Ovary (tissue), 10 donors: ENCODE measurements at places on chromosomes 3 and 15. TPM values are rescaled to one million over a fixed set of nuclear protein-coding genes. Genes with fewer than 3 reads are reported as not detected.

The LSAMP gene
- 5.4 TPM for total RNA-seq

DNA sequence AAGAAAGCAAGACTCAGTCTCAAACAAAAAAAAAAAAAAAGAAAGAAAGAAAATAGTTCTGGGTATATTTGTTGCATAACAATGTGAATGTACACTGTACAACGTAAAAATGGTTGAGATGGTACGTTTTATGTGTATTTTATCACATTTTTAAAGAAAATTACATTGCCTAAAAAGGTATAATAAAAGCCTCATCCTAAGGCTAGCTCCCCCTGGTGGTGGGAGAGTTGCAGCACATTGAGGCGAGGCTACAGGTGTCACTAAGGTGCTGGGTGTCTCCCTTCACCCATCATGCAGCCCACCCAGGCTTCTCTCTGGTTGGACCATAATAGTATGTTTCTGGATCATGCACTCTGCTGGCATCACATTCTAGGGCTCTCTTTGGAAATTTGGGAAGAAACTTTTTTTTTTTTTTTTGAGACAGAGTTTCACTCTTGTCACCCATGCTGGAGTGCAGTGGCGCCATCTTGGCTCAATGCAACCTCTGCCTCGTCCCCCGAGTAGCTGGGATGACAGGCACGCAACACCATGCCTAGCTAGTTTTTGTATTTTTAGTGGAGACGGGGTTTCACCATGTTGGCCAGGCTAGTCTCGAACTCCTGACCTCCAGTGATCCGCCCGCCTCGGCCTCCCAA is 12.4 kb upstream of the RAB11A start:
- DNase-seq = no peak
- no peak overlapping the region for H3K4me3 ChIP-seq
- H3K27ac ChIP-seq = no peak overlapping the region
- no peaks in the 10 kb centered on the region for H3K27me3 ChIP-seq
- no peaks in the 10 kb centered on the region for H3K36me3 ChIP-seq
- H3K4me1 ChIP-seq = peaks cover 1% of the 10 kb centered on the region

The ANKUB1 gene
- not detected for total RNA-seq

The TTLL13 gene
- not detected for total RNA-seq

The SPTBN5 gene
- 0.77 TPM for total RNA-seq

- DNase-seq = no peak
- H3K4me1 ChIP-seq = peaks cover 2% of the 10 kb centered on the region
Observed at GRCh38 chr15:25844076-25844475, 19.1 kb downstream of the ATP10A start.

- H3K4me1 ChIP-seq = no peaks in the 10 kb centered on the region
- H3K27ac ChIP-seq = no peak overlapping the region
- H3K36me3 ChIP-seq = no peaks in the 10 kb centered on the region
- no peaks in the 10 kb centered on the region for H3K27me3 ChIP-seq
- DNase-seq = no peak
- H3K4me3 ChIP-seq = no peak overlapping the region
Observed at GRCh38 chr3:152519376-152519775, 250.6 kb downstream of the MBNL1 start.

The ADAM10 gene
- 34.3 TPM for total RNA-seq
